Activated CD8-positive, alpha-beta memory T cell treated with anti-CD3 and anti-CD28 coated beads, Interleukin-2, amount 50 U/mL, for 48 hours (primary cell): ENCODE measurements at places on chromosomes 13 and 19.

GRCh38 chr19:29694669-29695627 is 20.1 kb downstream of the C19orf12 start:
- peak; percentile 90 for DNase-seq

- DNase-seq, result no peak
These were observed 76.0 kb upstream of the MEDAG start for GRCh38 chr13:30829833-30830637.

DNA sequence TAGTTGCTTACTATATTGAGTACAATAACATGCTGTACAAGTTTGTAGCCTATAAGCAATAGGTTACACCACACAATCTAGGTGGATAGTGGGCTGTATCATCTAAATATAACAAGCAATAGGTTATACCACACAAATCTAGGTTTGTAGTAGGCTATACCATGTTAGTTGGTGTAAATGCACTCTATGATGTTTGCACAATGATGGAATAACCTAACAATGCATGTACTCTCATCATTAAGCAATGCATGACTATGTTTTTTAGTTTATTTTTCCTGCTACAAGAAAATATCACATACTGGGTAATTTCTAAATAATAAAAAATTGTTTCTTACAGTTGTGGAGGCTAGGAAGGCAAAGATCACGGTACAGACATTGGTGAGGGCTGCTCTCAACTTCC is 262.5 kb downstream of the SLITRK6 start:
- DNase-seq, result no peak

GRCh38 chr13:21150013-21150412 is 26.3 kb downstream of the SKA3 start:
- no peak for DNase-seq

DNA sequence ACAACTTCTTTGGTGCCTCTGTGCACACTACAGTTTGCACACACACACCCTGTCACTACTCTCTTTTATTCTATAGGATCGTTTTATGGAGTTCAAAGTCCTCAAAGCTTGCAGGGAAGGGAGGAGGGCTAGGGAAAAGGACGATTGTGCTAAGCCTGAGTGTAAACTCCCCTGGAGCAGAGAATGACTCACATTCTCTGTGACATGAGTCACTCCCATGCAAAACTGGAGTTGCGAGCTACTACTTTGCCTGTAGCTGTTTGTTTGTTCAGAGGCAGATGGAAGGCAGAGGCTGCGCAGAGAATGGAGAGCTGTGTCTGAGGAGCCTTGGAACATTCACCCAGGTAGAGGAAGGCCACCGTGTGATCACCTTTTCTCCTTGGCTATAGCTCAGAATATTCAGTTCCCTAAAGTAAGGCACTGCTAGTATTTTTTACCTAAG is 80.5 kb upstream of the MBNL2 start:
- no peak for DNase-seq

- DNase-seq, result no peak
These were observed 92.6 kb upstream of the RFC3 start for GRCh38 chr13:33725340-33725739.

GRCh38 chr13:33865945-33866344 is 48.0 kb downstream of the RFC3 start:
- no peak for DNase-seq

DNA sequence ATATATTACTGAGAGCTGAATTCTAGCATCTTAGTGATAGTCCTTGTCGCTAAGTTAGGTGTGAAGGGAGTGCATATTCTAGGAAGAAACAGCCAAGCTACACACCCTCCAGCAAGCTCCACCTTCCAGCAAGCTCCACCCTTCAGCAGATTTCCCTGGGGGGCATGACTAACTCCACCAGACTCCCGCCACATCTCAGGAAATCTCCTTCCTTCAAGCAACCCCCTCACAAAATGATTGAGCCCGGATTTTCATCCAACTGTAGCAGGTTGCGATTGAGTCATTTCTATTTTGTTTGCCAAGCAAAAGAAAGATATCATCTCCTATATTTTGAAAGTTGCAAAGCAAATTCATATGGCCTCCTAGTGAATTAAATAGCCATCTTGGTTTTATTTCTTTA is 162.1 kb upstream of the TMTC4 start:
- no peak for DNase-seq

- DNase-seq, result no peak
These were observed 1033.6 kb downstream of the SLITRK5 start for GRCh38 chr13:88704600-88705275.

- no peak for DNase-seq
These were observed 183.5 kb downstream of the SPRY2 start for GRCh38 chr13:80157261-80157932.

- DNase-seq, result no peak
These were observed 2.5 kb downstream of the IL4I1 start for GRCh38 chr19:49894011-49894664.

GRCh38 chr19:39038098-39038497 is 5.7 kb upstream of the FBXO27 start:
- no peak for DNase-seq

DNA sequence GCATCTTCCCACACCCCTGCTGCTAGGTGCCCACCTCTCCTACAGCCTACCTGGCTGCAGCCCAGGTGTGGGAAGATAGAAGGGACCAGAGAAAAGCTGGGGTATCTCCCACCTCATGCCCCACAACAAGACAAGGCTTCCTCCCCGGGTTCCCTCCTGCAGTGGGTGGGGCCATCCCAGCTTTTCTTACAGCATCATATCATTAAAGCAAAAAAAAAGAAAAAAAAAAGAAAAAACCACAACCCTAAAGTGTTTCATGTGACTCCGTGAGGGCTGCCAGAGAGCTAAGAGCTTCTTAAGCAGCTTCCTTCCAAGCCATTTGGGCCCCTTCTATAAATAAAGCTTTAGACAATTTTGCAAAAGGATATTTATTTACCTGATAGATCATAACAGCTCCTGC is 455.4 kb upstream of the TSHZ3 start:
- no peak for DNase-seq

DNA sequence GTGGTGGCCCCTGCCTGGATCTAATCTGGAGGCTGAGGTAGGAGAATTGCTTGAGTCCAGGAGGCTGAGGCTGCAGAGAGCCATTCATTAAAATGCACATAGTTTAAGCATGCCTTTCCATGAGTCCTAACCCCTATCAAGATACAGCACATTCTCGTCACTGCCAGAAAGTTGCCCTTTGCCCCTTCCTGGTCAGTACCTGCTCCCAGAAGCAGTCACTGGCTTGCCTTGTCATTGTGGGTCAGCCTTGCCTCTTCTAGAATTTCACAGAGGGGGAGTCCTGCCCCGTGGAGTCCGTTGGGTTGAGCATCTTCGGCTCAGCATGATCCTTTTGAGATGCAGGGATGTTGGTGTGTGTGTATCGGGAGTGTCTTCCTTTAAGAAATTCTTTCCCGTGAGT is 10.8 kb downstream of the BICRA start:
- no peak for DNase-seq

- no peak for DNase-seq
These were observed 103.1 kb downstream of the TNFRSF19 start for GRCh38 chr13:23673354-23673753.

GRCh38 chr13:33401238-33401637 is 115.7 kb upstream of the STARD13 start:
- no peak for DNase-seq

DNA sequence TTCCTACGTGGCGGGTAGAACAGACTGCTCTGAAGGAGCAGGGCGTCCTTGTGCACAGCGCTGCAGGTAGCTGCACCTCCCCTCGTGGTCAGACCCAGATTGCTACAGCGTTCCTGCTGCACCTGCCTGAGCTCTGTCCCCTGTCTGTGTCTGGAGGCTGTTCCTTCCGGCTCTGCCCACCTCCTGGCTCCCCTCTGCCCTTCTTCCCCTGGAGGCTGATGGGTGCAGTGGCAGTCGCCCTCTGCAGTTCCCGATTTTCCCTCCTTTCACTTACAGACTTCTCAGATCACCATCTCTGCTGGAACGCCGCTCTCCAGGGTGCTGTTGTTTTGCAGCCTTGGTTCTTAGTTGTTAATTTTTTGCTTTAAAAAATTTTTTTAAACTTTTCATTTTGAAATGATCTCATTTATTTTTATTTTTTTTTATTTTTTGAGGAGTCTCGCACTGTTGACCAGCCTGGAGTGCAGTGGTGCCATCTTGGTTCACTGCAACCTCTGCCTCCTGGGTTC is 53.6 kb downstream of the SMARCA4 start:
- DNase-seq, result no peak

GRCh38 chr19:31418055-31418454 is 68.8 kb upstream of the TSHZ3 start:
- DNase-seq, result no peak

DNA sequence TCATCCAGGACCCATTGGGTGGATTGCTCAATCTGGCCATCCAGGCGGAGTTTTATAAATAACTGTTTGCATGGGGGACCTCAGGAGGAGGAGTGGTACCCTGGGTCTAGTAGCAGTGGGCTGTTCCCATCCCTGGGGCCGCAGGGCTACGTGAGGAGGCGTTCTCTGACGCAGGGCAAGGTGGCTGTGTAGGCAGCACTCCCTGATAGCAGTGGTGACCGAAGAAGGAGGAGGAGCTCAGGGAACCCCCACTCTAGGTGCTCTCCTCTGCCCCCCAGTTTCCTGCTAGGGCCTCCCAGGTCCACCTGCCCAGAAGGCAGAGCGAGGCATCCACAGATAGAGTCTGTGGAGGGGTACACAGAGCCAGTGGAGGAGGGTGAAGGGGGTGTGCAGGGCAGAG is 64.1 kb downstream of the CCNE1 start:
- DNase-seq, result no peak

GRCh38 chr13:75180805-75181455 is 301.0 kb downstream of the TBC1D4 start:
- DNase-seq, result no peak

DNA sequence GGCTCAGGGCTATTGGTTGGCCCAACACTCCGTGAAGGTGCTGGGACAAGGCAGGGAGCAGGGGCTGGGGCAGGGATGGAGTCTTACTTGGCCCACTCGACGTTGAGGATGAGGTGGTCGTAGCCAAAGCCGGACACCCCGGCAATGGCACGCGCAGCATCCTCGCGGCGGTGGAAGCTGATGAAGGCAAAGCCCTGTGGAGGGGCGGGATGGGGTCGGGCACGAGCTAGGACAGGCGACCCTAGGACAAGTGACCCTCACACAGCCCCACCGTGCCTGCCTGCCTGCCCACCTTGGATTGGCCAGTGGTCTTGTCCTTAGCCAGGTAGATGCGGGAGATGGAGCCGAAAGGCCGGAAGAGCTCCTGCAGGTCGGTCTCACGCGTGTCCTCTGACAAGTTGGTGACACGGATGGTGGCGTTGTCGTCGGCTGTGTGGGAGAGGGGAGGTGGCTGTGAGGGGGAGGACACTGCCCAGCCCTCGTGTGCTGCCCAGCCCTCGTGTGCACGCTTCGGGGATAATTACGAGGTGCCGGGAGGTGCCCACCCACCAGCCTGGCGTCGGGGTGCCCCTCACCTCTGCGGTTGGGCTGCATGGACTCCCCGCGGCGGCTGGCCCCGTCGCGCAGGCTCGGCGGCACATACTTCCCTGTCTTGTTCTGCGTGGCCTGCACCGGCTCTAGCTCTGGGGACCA is 4.0 kb downstream of the P2RY11 start:
- DNase-seq, result peak; percentile 70

DNA sequence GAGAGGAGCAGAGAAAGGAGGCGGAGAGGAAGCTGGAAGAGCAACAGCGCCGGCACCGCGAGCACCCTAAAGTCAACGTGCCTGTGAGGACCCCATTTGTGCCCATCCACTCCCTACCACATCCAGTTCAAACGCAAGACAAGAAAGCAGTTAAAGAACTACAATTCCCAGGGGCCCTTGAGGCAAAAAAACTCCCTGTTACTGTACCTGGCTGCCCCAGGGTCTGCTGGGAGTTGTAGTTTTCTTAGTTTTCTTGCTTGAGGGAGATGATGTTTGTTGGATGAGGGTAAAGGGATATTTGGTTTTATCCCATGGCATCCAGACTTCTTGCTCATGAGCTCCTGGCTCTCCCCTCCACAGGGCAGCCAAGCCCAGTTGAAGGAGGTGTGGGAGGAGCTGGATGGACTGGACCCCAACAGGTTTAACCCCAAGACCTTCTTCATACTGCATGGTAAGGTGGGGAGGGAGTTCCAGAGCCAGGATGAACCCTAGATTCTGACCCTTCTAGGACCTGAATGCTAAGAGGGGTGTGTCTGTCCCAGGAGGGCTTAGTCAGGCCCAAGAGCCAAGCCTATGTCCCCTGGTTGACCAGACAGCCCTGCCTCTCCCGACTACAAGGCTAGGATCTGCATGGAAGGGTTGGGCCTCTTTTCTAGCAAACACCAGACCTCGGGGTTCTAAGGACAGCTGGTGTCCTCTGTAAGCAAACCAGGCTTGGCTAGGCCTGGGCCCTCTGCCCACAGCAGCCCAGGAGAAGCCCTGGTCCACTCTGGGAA is 13.2 kb downstream of the NUCB1 start:
- DNase-seq, result no peak

GRCh38 chr19:45355910-45356309 is 14.5 kb downstream of the ERCC2 start:
- DNase-seq, result no peak

GRCh38 chr19:41324921-41325639 is 15.1 kb downstream of the CCDC97 start:
- no peak for DNase-seq

GRCh38 chr19:2394054-2394441 is 33.3 kb downstream of the TIMM13 start:
- DNase-seq, result no peak

DNA sequence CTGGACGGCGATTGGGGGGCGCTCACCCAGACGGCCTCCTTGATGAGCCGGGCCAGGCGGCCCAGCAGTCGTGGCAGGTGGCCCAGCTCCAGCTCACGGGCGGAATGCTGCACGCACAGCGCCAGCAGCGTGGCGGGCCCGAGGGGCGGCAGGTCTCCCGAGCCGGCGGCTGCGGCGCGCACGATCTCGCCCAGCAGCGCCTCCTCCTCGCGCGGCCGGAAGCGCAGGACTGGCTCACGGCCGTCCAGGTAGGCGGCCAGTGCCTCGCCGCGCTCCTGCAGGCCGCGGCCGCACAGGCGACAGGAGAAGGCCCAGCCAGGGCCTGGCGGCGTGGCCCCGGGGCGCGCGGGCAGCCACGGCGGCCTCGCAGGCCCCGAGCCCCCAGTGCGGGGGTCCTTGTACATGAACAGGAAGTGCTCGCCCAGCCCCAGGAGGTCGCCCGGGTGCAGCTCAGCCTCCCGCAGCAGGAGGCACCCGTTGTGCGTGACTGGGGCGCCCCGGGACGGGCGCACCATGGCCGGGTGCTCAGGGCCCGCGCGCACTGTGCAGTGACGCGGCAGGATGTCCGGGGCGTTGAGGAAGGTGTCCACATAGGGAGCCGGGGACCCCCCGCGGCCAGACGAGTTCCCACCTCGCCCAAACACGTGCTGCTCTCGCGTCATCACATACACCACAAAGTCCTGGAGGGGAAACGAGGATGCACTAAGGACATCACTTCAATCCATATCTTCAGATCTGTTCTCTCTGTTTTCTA is 9.6 kb upstream of the MAMSTR start:
- DNase-seq, result no peak
